Natural killer cell treated with Interleukin-12 subunit alpha and Interleukin-12 subunit beta and Interleukin-15 and Interleukin-18, amount 100 ng/mL, for 72 hours (primary cell): ENCODE measurements at places on chromosomes 7 and 10. TPM values are rescaled to one million over a fixed set of nuclear protein-coding genes. Genes with fewer than 3 reads are reported as not detected.

DNA sequence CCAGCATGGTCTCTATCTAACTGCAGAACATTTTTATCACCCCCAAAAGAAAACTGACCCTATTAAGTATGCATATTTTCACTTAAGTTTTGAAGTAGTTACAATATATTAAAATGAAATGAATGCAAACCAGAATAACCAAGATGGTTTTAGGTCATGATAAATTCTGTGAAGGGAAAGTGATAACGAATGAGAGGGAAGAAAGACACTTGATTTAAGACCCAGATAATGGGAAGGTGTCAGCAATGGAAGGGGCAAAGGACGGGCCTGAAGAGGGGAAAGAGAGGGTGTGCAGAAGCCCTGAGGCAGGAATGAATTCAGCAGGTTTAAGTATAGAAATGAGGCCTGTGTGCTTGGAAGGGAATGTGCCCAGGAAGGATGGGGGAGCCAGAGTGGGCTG, 61.1 kb upstream of the IGFBP3 start:
- H3K27me3 ChIP-seq = no peaks in the 10 kb centered on the region
- H3K27ac ChIP-seq = no peak overlapping the region
- no peak for DNase-seq
- no peaks in the 10 kb centered on the region for H3K36me3 ChIP-seq
- H3K4me1 ChIP-seq = no peaks in the 10 kb centered on the region

DNA sequence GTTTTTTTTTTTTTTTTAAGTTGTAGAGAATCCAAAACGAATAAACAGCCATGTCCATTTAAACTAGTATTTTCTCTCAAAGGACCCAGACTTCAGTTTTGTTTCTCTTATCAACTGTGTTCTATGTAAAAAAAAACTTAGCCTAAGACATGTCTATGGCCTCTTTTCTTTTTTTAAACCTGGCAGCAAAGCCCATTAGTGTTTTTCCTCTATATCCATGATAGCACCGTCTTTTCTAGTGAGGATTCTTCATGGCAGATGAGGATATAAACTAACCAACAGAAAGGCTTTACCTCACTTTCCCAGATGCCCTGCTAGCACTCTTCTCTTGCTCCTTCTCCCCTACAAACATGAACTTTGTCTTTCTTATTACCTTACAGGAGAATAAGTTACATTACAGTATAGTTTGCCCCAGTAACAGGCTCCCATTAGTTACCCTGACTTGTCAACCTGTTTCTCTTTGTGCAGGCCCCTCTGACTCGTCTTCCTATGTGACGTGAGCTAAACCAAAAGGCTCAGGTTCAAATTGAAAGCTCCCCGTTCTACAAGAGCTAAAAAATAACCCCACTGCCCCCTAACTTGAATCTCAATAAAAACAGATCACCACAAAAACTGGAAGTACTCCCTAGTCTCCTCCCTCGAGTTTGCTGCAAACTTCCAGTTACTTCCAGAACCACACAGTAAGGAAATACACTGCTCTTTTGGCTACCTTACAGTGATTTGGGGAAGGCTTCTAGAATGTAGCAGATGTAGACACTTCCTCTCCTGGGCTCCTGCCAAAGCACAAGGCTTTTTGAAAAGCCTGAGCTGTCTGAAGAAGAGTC, 20.1 kb downstream of the P4HA1 start:
- H3K4me3 ChIP-seq = peak overlapping the region; percentile 20
- no peak for DNase-seq
- H3K27me3 ChIP-seq = no peaks in the 10 kb centered on the region
- peaks cover 17% of the 10 kb centered on the region for H3K4me1 ChIP-seq
- peaks cover 5% of the 10 kb centered on the region for H3K36me3 ChIP-seq
- peak overlapping the region; percentile 12 for H3K27ac ChIP-seq

DNA sequence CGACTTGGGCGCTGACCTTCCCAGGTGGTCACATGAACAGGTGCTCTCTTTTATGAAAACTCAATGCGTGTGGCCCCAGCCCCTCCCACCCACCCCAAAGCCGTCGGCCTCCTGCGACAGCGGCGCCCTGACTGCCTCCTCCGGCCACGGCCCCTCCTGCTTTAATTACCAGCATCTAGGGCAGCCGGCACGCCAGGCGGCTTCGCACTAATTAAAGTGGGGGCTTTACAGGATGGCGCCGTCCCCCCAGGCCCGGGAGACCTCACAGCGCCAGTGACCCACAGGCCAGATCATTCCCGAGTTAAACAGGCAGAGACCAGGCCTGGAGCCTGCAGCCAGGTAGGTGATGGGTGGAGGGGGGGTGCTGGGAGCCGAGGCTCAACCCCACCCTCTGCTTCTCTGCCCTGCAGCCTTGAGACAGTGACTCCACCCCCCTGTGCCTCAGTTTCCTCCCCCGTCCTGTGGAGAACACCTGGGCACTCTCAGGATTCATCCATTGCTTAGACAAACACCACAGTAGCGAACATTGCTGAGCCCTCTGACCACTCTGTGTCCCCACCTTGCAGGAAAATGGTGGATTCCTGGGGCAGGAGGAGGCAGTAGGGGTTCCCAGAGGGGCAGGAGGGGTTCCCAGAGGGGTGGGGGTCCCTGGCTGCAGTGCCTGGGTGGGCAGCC, 100.8 kb downstream of the MICALL2 start:
- peaks cover 7% of the 10 kb centered on the region for H3K27me3 ChIP-seq
- DNase-seq = peak; percentile 49
- H3K27ac ChIP-seq = no peak overlapping the region

DNA sequence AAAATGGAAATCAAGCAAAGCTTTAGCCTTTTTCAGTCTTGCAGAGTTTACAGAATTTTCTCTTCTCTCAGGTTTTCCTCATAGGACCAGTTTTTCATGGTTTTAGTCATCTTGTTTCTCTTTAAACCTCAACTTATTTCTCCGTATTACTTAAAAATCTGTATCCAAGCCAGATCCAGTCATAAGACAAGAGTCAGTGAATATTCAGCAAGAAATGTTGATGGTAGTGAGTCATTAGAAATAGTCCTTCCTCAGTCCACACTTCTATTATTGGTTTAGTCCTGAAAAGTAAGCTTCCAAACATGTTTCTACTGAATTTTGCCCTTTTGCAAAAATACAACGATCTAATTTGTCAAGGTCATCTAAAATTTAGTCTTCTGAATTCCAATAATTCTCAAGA, 107.0 kb downstream of the VIM start:
- H3K27ac ChIP-seq = no peak overlapping the region
- H3K4me1 ChIP-seq = no peaks in the 10 kb centered on the region
- H3K36me3 ChIP-seq = peaks cover 5% of the 10 kb centered on the region
- no peak overlapping the region for H3K4me3 ChIP-seq
- DNase-seq = no peak

GRCh38 chr10:61567729-61568128, 95.0 kb upstream of the CABCOCO1 start:
- no peak for DNase-seq
- H3K4me1 ChIP-seq = no peaks in the 10 kb centered on the region
- H3K27me3 ChIP-seq = no peaks in the 10 kb centered on the region
- H3K4me3 ChIP-seq = no peak overlapping the region

- no peaks in the 10 kb centered on the region for H3K36me3 ChIP-seq
- no peaks in the 10 kb centered on the region for H3K27me3 ChIP-seq
- DNase-seq = no peak
- H3K4me3 ChIP-seq = peak overlapping the region; percentile 54
- peak overlapping the region; percentile 91 for H3K27ac ChIP-seq
Measured at GRCh38 chr7:158812684-158813083, 16.6 kb downstream of the ESYT2 start.

DNA sequence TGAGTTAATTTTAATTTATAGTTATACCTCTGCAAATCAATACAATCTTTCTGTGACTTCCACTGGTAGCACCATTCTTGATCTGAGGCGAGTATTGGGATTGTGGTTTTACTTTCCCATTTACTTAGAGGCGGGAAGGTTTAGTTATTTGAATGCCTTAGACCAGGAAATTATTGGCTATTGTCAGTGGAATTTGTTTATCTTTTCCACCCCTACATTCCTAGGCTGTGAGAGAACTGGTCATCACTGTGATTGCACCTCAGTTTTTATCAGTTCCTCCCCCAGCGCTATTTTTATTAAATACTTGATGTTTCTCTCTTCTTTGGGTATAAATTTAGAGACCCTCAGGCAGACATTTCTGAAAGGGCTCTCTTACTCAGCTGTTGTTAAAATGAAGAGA, 29.9 kb downstream of the CDK14 start:
- H3K27me3 ChIP-seq = no peaks in the 10 kb centered on the region
- no peaks in the 10 kb centered on the region for H3K4me1 ChIP-seq
- no peaks in the 10 kb centered on the region for H3K36me3 ChIP-seq
- no peak overlapping the region for H3K27ac ChIP-seq

DNA sequence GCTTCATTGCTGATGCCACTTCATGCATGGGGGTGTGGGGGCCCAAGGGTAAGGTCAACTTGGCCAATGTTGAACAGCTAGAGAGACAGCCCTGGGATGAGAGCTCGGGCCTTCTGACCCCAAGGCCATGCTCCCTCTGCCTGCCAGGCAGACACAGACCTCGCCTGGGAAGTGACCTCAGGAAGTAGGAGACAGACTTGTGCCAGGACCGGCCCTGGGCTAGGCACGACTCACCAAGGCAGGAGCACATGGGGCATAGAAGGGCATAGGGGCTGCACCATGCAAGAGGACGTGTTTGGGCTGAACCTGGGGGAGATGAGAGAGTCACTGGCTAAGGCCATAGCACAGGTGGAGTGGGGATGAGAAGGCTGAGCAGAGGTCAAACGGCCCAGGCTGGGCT, 27.1 kb downstream of the ZCCHC24 start:
- no peaks in the 10 kb centered on the region for H3K27me3 ChIP-seq
- H3K4me3 ChIP-seq = no peak overlapping the region
- DNase-seq = no peak
- H3K36me3 ChIP-seq = no peaks in the 10 kb centered on the region

- H3K36me3 ChIP-seq = peaks cover 6% of the 10 kb centered on the region
- no peak for DNase-seq
- no peak overlapping the region for H3K27ac ChIP-seq
- no peaks in the 10 kb centered on the region for H3K4me1 ChIP-seq
- H3K27me3 ChIP-seq = no peaks in the 10 kb centered on the region
Measured at GRCh38 chr7:110698576-110698975, 392.4 kb upstream of the LRRN3 start.

GRCh38 chr7:143261901-143262300, 1.3 kb upstream of the GSTK1 start:
- peak overlapping the region; percentile 98 for H3K27ac ChIP-seq
- H3K4me1 ChIP-seq = peaks cover 29% of the 10 kb centered on the region
- H3K27me3 ChIP-seq = no peaks in the 10 kb centered on the region
- no peak for DNase-seq

GRCh38 chr10:88385601-88386203, 197.4 kb downstream of the RNLS start:
- H3K27ac ChIP-seq = no peak overlapping the region
- H3K27me3 ChIP-seq = no peaks in the 10 kb centered on the region
- DNase-seq = no peak

DNA sequence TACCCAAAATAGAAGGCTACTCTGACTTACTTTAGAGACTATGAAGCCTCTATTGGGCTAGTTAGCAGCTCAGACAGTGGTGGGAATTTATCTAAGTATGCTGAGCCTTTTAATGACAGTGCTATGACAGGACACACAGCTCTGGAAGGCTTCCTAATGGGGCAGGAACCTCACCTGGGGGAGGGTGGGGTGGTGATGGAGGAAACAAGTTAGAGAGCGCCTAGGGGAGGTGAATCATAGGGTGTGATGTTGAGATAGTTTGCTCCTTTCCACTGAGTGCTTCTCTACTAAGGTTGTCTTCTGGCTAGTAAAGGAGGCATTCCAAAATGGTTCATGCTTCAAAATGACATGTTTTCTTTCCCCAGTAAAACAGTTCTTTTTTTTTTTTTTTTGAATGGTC, 42.1 kb downstream of the PPP1R9A start:
- H3K36me3 ChIP-seq = no peaks in the 10 kb centered on the region
- no peaks in the 10 kb centered on the region for H3K4me1 ChIP-seq
- no peak overlapping the region for H3K27ac ChIP-seq
- DNase-seq = no peak

DNA sequence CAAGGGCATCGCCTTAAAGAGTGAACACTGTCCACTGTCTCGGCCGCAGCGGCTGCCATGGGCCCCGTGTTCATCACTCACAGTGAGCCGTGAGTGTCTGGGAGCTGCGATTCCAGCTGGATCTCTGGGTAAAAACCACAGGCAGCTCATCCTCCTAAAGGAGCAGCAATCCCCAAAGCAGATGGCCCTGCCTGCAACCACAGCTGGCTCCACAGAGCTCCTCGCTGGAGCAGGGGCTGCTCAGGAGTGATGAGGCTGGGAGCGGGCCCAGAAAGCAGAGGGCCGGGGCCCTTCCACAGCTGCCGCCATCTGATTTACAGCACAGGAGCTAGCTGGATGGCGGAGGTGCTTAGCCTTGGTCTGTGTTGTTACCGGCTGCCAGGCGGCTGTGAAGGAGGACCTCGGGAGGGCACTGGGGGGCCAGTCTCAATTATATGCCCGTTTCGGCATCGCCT, 6.6 kb upstream of the TMEM184A start:
- H3K4me1 ChIP-seq = no peaks in the 10 kb centered on the region
- DNase-seq = no peak
- H3K4me3 ChIP-seq = no peak overlapping the region
- no peak overlapping the region for H3K27ac ChIP-seq
- no peaks in the 10 kb centered on the region for H3K27me3 ChIP-seq

DNA sequence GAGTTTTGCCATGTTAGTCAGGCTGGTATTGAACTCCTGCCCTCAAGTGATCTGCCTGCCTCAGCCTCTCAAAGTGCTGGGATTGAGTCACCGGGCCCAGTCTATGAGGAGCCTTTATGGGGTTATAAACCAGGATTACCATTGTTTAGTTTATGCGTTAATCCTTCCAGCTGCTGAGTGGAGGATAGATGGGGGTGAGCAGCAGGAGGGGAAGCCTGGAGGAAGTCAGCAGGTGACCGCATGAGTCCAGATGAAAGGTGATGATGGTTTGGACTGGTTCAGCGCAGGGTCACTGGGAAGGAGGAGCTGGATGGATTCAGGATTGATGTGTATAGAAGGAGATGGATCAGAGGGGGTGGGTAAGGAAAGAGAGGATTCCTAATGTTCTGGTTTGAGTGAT, 197.1 kb downstream of the ADAM12 start:
- no peak overlapping the region for H3K4me3 ChIP-seq
- H3K4me1 ChIP-seq = no peaks in the 10 kb centered on the region
- no peak overlapping the region for H3K27ac ChIP-seq

NRG3 gene
- total RNA-seq = not detected

NIPSNAP2 gene
- total RNA-seq = 29.0 TPM
